ENCODE measurements at places on chromosomes 3 and 15. TPM values are rescaled to one million over a fixed set of nuclear protein-coding genes. Genes with fewer than 3 reads are reported as not detected.

DNA sequence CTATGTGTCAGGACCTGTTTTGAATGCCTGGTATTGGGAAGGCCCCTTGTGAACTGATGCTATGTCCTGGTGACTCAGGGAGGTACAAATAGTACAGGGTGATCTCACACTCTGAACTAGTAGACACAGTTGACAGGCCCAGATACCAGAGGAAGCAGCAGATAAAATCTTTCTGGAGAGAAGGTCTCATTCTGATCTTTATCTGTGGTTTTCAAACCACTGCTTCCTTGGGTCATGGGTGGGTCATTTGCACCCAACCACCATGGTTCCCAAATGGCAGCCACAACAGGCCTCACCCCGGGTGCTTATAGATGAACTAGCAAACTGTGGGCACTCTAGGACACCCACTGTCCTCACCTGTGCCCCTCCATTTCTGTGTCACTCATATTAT lies 43.4 kb downstream of the PXYLP1 start:
- DNase-seq, result no peak

Gene DUOXA2
- 3.9 TPM for total RNA-seq

- no peak for DNase-seq
Observed at GRCh38 chr15:25249236-25250010, 189.4 kb downstream of the UBE3A start.

DNA sequence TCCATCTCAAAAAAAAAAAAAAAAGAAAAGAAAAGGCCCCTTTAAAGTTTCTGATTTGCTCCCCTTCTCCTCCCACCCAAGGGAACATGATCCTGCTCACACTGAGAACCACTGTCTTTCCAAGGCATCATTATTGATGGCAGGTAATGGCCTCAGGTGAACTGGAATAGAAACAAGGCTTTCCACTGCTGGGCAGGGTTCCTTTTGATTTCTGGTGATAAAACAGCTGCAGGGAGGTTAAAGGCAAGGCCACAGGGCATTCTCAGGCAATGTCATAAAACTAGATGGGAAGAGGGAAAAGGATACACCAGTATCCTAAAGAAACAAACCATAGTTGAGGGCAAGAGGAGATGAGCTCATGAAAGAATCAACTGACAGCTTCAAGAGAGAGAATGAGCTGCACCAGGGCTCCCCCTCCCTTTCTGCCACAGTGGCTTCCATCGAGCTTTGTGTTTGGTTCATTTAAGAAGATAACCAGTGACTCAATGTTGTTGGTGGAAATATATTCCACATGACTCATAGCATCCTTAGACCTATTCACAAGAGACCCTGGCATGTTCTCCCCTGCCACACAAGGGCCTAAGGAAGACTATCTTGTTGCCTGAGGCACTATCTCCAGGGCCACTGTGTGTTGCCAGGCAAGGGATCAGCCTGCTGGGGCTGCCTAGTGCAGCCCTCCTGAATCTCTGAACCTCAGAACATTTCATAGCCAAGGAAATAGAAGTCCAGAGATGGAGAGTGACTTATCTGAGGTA lies 86.4 kb downstream of the WDR76 start:
- DNase-seq, result no peak

DNA sequence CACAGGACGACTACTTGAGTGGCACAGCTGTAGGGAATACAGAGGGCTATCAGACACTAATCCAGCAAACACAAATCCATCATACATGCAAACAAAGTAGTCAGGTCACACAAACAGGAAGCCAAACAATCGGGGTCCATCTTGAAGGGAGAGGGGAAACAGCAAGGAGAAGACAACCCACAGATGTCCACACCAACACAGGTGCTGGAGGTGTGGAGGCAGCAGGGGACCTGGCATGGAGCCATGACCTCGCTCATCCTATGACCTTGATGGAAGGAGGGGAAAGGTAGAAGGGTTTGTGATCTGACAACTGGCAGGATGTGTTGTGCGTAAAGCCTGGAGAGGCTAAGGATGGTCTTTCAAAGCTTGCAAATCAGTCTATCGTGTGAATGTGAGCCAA lies 39.9 kb upstream of the SKOR1 start:
- no peak for DNase-seq

GRCh38 chr3:46208167-46208704 lies at the start of gene CCR1:
CCR1 (minus strand) TSS chr3:46208313; CDS start chr3:46204313, 4,000 bp downstream.
- no peak for DNase-seq

Gene STAB1
- total RNA-seq, result 191 TPM

DNA sequence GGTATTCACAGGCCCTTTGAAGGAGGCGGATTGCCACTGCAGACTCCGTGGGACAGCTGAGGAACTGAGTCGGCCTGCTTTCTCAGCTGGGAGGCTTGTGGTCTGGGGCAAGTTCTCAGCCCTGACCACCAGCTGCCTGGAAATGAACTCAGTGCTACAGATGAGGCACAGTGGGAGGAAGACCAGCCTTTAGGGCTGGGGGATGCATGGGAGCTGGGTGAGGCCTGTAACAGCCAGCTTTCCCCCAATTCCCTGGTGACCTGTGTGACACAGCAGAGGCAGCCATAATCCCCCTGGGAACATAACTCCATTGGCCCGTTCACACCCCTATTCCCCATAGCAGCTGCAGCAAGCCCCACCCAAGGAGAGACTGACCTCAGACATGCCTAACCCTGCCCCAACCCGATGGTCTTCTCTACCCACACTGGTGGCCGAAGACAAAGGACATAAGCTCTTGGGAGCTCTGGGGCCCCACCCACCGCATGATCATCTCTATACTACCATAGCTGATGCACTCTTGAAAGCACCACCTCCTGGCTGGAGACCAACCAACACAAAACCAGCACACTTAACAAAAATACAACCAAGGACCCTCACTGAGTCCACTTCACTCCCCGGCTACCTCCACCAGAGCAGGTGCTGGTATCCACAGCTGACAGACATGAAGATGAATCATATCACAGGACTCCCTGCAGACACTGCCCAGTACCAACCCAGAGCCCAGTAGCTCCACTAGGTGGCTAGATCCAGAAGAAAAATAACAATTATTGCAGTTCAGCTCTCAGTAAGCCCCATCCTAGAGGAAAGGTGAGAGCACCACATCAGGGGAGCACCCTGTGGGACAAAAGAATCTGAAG lies 24.9 kb downstream of the ZMAT3 start:
- no peak for DNase-seq

DNA sequence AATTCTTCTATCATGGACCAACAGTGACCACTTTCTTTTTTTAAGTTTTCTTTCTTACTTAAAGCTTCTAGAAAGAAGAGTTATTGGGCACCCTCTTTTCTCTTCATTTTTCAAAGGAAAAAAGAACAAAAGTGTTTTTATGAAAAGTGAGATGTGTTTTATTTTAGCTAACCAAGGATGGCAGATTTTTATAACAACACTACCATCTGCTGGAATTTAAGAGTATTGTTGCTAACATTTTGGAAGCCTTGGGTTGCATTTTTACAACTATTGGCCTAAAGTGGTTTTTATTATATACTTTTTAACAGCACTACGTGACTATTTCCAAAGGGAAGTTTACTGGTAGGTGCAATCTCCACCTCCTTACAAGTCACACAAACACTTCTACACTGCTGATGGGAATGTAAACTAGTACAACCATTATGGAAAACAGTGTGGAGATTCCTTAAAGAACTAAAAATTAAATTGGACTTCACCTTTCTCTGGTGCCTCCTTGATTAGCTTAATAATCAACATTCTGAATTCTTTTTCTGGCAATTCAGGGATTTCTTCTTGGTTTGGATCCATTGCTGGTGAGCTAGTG lies 237.7 kb upstream of the AGTR1 start:
- no peak for DNase-seq

GRCh38 chr15:74024687-74025086 lies 30.2 kb downstream of the PML start:
- no peak for DNase-seq
